ENCODE measurements at places on chromosomes 3 and 15. TPM values are rescaled to one million over a fixed set of nuclear protein-coding genes. Genes with fewer than 3 reads are reported as not detected.

DNA sequence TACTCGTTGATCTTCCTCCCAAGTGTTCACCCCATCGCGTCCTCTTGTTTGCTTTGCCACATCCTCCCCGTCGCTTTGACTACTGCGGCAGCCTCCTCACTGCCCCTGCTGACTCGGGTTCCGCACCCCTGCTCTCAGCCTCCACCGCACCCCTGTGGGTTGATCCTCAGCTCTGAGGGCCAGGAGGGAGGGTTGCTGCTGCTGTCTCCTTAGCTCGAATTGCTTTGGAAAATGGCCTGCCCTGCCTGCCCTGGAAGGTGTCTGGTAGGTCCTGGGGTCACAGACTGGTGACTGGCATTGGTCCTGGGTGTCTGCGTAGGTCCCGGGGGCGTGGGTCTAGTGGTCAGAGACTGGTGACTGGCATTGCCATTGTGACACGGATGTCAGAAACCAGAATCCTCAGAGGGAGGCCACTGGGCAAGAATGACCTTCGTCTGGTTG is 9.4 kb downstream of the MUC4 start:
- DNase-seq = no peak

Gene ARGFX
- 16.1 TPM for total RNA-seq

DNA sequence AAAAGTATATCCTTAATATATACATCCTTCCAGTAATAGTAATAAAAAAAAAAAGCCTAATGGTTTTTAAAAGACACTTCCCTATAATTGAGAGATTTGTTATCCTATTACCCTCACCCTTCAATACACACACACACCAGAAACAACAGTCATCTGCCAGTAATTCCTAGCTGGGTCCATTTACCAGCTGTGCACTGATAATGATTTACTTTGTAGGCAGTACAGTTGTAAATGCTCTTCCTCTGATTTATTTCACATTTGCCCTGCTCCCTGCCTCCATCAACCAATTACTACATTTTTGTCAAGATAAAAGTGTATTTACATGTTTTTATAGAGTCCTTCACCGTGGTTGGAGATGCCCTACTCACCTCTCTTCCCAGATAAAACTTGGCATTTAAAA is 12.4 kb downstream of the TPM1 start:
- DNase-seq = no peak

- peak; percentile 48 for DNase-seq
Measured at GRCh38 chr3:13480340-13481318, 523 bp downstream of the HDAC11 start.

GRCh38 chr15:52071570-52071969 is 41.0 kb downstream of the BCL2L10 start:
- no peak for DNase-seq

Gene SEMA3F
- total RNA-seq = 9.1 TPM

Gene CHDH
- total RNA-seq = 0.48 TPM

- DNase-seq = no peak
Measured at GRCh38 chr3:176431991-176432390, 765.3 kb downstream of the TBL1XR1 start.

GRCh38 chr3:47299381-47300318 is 16.9 kb downstream of the KLHL18 start:
- no peak for DNase-seq

DNA sequence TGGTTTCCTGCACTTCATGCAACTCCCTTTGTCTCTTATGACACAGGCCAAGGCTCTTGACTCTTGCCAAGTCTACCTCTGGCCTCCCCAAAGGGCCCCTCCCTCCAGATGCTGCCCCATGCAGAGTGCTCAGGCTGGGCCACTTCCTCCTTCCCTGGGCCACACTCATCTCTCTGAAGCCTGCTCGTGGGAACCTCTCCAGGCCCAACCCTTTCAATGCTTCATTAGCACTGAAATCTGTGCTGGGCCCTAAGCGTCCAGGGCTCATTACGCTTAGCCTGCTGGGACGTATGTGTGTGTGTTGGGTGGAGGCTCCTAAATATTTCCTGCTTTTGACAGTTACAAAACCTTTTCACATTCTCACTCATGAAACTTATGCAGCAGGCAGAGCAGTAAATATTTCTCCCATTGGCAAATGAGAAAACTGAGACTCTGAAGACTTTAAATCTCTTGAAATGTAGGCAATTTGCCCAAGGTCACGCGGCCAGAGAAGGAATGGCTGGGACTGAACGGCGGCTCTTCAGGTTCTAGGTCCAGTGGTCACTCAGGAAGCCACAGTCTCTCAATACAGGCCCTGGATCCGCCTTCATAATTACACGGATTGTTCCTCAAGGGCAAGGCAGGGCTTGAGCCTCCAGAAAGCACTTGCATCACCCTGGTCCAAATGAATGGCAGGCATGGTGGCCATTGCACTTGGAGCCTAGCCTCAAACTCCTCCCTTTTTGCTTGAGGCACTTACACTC is 241.7 kb upstream of the HES1 start:
- DNase-seq = no peak

DNA sequence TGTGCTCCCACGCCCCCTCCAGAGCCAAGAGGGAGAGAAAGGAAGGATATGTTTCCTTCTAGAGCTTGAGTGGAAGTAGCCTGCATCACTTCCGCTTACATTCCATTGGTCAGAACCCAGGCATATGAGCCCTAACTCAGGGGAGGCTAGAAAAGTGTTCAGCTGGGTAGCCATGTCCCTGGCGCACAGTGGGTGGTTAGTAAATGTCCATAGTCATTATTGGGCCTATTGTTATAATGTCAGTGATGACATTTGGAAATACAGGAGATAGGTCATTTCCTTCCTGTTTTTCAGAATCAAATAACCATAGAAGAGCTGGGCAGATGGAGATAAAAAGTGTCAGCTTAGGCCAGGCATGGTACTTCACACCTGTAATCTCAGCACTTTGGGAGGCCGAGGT is 27.3 kb downstream of the CD276 start:
- DNase-seq = no peak

- no peak for DNase-seq
Measured at GRCh38 chr3:4571690-4572334, 78.7 kb downstream of the ITPR1 start.

- peak; percentile 33 for DNase-seq
Measured at GRCh38 chr15:80584973-80585525, 110.1 kb upstream of the ABHD17C start.

DNA sequence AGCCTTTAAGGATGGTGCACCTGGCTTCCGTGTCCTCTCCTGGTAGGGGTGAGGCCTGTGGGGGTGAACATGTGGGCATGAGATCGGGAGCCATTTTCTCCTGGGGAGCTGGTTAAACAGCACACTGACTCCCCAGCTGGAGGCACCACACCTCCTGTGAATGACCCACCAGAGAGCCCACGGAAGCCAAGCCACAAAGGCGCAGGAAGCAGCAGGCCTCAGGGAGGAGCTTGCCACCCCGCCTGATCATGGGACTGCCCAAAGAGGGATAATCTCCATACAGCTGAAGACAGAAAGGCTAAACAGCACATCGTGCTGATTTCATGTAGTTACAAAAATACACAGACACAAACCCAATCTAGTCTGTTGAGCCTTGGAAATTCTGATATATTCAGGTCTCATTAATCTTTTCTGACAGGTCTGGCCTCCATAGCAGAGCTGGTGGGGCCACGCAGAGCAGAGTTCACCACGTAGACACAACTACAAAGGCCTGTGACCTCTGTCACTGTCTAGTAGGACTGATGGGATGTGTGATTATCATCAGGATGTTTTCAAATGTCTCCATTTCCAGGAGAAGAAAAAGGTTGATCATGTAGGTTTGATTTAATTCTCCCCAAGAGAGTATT is 75.2 kb downstream of the DUT start:
- no peak for DNase-seq

- DNase-seq = no peak
Measured at GRCh38 chr15:90095521-90095959, 6.7 kb downstream of the IDH2 start.

Gene TRIM59
- total RNA-seq = 20.2 TPM

GRCh38 chr15:66595931-66596545 is 30.2 kb upstream of the LCTL start:
- no peak for DNase-seq

DNA sequence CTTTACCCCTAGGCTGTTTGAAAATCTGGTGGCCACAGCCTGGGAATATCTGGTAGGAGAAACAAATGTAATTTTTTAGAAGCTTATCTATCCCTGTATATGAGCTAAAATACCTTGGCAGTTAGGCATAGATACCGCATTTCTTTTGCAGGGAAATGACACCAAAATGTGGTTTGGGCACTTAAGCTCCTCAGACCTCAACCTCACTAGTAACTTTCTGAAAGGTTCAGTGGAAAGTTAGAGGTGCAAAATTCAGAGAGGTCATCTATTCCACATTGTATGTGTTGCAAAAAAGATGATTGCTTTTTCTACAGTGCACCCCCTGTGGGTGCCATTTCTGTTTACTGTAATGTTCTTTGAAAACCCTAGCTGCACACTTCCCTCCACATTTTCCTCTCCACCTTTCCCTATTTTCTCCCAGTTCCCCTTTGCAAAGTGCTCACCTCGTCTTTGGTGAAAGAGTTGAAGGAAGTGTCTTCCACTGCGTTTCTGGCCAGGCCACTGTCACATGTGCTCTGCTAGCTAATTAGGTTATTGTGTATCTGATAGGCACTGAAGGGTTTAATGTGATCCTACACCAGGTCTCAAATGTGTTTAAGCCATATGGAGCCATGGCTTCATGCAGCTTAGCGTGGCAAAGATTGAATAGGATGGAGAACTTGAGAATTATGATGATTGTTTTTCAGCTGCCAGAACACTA is 1.3 kb downstream of the SACM1L start:
- DNase-seq = no peak

Gene CYP1A2
- total RNA-seq = 0.96 TPM

- no peak for DNase-seq
Measured at GRCh38 chr15:61556037-61556648, 327.0 kb upstream of the RORA start.

Gene SLC22A13
- 0.48 TPM for total RNA-seq
